ENCODE measurements at places on chromosomes 7 and 10. TPM values are rescaled to one million over a fixed set of nuclear protein-coding genes. Genes with fewer than 3 reads are reported as not detected.

GJC3 gene
- polyA plus RNA-seq = 1.3 TPM

DNA sequence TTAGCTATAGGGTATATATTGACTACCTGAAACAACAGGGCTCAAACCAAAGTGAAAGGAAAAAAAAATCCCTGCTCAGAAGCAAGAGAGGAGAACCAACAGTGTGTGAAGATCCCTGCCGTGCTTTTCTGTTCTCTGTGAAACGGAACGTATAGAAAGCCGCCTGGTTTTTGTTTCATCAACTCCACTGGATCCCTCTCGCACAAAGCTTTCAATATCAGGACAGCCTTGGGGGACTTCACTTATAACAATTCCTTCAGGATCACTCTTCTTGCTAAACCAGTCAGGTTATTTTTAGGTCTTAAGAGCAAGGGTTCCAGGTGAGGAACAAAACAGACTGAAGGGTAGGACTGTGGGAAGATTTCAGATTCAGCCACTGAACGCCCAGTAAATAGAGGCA lies 151.1 kb upstream of the CACNA2D1 start:
- no peak for DNase-seq

GRCh38 chr10:74969093-74969492 lies 142.4 kb upstream of the SAMD8 start:
- no peak for DNase-seq

GRCh38 chr10:88617772-88618300 lies 31.3 kb downstream of the LIPJ start:
- no peak for DNase-seq

HOXA10 gene
- 161 TPM for polyA plus RNA-seq

- DNase-seq = no peak
Measured at GRCh38 chr7:64868499-64868898, 34.6 kb upstream of the ZNF273 start.

GIMAP5 gene
- 3.7 TPM for polyA plus RNA-seq

DNA sequence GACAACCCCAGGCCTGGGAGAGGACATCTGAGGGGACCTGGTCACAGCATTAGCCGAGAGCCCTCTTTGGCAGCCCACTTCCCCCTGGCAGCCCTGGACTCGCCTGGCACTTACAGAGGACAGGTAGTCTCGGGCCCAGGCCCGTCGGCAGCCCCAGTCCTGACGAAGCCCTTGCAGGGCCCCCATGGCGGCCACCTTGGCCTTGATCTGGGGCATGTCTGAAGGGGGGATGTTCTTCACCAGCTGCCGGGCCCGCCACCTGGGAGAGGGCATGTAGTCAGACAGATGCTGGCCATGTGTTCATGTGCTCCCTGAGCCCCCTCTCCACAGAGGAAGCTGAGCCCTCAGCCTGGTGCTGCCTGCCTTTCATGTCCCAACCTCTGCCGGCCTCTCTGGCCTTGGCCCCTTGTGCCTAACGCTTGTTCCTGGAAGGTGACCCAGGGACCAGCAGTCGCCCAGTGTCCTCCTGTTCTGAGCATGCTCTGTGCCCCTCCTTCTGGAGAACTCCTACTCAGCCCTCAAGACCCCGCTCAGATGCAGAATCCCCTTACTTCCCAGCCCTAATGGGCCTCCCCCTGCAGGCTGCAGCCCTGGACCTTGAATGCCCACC lies 13.9 kb downstream of the MYO1G start:
- DNase-seq = no peak

GRCh38 chr10:114343623-114344505 lies 60.4 kb downstream of the AFAP1L2 start:
- DNase-seq = no peak

Measured in left renal pelvis (tissue), 4 donors.